ENCODE measurements at places on chromosomes 6 and 20.

GRCh38 chr6:109002051-109002697, 92.5 kb downstream of the SESN1 start:
- no peak for DNase-seq

DNA sequence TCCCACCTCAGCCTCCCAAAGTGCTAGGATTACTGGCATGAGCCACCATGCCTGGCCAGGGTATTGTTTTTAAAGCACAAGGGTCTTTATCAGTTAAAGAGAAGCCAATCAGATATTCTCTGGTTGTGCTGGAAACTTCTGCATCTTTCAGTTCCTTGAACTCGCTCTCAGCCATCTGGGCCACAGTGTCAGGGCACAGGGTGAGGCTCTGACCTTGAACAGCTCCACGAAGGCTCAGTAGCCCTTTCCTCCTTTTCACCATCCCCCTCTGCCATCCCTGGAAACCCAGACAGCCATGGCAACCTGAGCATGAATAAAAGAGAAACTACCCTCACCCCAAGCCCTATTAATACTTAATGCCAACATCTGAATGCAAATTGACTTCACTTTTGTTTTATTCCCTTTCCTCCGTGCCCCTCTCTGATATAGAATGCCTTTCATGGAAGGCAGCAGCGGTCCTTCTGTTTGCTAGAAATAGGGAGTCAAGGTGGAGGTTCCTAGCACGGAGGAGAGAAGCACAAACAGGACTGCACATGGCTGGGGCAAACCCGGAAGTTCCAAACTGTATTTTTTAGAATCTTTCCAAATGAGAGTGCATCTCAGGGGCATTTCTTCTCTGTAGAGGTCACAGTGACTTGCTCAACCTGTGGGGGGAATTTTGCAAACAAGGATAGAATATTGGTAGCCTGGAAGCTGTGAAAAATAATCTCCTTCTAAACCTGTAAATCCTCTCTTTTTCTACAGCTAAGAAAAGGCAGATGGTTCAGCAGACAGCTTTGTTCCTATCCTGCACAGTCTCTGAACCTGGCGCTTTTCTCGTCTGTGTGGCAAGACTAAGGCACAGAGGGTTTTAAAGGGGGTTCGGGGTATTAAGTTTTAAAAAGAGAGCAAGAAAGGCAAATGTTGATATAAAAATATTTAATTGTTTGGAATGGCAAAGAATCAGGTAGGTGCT, 176.4 kb upstream of the RREB1 start:
- DNase-seq = no peak

DNA sequence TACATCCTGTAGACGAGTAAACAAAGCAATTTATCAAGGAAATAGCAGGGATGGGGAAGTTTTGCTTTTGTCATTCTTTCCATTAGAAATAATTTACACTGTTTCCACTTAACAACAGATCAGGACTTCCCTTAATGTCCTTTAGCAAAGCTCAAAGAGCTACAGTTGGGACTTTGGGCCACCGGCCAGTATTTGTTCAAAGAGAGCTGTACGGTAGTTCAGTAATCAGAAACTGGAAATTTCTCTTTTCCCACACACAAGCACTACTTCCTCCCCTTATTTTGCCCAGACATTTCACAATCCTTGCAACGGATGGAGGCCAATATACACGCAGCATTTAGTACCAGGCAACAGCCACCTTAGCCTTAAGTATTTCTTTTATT, 12.1 kb upstream of the HINT3 start:
- no peak for DNase-seq

GRCh38 chr6:85114581-85114935, 335.3 kb upstream of the NT5E start:
- no peak for DNase-seq
